ENCODE measurements at places on chromosomes 3 and 15. TPM values are rescaled to one million over a fixed set of nuclear protein-coding genes. Genes with fewer than 3 reads are reported as not detected.

The ATRIP gene
- 20.9 TPM for total RNA-seq

- no peaks in the 10 kb centered on the region for H3K27me3 ChIP-seq
- no peak for DNase-seq
- H3K4me3 ChIP-seq = no peak overlapping the region
- no peaks in the 10 kb centered on the region for H3K4me1 ChIP-seq
Measured at GRCh38 chr3:133838296-133838789, 32.7 kb downstream of the SRPRB start.

- H3K4me1 ChIP-seq = no peaks in the 10 kb centered on the region
- no peak overlapping the region for H3K27ac ChIP-seq
- H3K4me3 ChIP-seq = no peak overlapping the region
- no peak for DNase-seq
- H3K36me3 ChIP-seq = no peaks in the 10 kb centered on the region
Measured at GRCh38 chr3:100563652-100564211, 45.7 kb upstream of the ADGRG7 start.

The RFTN1 gene
- total RNA-seq = 96.7 TPM

DNA sequence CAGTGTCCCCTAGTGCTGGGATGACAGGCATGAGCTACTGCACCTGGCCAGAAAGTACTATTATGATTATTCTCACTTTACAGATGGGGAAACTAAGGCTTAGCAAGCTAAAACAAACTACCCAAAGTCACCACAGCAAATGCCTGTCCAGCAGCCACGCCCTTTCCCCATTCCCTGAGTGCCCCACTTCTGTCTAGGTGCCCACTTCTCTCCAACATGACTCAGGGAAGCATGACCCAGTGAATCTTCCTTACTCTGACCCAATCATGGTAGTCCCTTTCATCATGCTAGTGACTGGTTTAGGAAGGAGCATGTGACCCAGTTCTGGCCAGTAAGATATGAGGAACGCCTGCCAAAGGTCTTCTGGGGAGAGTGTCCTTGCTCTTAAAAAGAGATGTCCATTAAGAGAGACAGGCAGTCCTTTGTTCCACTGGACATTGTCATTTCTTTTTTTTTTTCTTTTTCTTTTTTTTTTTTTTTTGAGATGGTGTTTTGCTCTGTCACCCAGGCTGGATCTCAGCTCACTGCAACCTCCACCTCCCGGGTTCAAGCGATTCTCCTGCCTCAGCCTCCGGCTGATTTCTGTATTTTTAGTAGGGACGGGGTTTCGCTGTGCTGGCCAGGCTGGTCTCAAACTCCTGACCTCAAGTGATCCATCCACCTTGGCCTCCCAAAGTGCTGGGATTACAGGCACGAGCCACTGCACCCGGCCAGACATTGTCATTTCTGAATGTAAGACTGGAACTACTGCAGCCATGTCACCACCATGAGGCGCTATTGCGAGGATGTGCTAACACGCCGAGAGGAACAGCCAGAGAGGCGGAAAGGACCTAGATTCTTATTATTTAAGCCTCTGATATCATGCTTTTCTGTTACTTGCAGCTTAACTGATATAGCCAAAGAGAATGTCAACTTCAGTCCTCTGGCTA lies 19.8 kb downstream of the MEGF11 start:
- H3K4me1 ChIP-seq = no peaks in the 10 kb centered on the region
- peaks cover 7% of the 10 kb centered on the region for H3K27me3 ChIP-seq
- no peak overlapping the region for H3K27ac ChIP-seq
- H3K36me3 ChIP-seq = no peaks in the 10 kb centered on the region

DNA sequence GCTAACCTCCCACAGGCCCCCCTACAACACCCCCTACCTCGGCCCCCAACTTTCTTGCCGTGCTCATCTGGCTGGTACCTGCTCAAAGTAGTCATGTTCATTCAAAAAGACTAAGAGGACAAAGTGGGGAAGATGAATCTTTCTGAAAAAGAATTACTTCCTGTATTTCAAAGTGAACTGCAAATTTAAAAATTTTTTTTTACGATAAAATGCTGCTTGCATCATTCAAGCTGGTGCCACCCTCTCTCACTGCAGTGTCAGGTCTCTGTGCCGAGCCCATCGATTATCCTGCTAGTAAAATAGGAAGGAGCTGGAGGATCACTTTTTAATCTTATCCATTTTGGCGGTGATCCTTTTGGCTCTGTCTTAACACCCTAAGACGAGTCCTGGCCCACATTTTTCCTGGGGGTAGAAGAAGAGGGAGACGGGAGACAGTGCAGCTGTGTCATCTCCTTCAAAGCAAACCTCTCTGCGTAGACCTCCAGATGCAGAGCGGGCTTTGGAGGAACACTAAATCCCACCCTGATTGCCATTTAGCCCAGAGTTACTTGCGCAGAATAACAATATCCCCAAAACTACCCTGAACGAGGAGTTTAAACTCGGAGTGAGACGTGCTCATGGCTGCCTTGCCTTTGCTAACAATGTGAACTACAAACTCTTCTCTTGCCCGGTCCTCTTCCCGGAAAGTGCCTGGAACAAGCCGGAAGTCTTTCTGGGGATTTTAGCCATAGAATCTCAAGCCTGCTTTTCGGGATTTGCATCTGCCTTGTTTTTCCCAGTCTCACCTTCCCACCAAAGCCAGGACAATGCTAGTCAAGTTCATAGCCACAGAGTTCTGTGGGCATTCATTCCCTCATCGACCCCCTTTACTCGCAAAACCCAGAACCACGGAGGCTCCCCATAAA lies 66.2 kb upstream of the CGNL1 start:
- H3K36me3 ChIP-seq = no peaks in the 10 kb centered on the region
- no peak for DNase-seq
- peaks cover 3% of the 10 kb centered on the region for H3K4me1 ChIP-seq
- H3K4me3 ChIP-seq = no peak overlapping the region

- peaks cover 78% of the 10 kb centered on the region for H3K27me3 ChIP-seq
- H3K4me1 ChIP-seq = no peaks in the 10 kb centered on the region
- H3K27ac ChIP-seq = no peak overlapping the region
- no peaks in the 10 kb centered on the region for H3K36me3 ChIP-seq
- no peak for DNase-seq
Measured at GRCh38 chr15:32029409-32029861, 880 bp upstream of the CHRNA7 start.

The SYNPR gene
- not detected for total RNA-seq

DNA sequence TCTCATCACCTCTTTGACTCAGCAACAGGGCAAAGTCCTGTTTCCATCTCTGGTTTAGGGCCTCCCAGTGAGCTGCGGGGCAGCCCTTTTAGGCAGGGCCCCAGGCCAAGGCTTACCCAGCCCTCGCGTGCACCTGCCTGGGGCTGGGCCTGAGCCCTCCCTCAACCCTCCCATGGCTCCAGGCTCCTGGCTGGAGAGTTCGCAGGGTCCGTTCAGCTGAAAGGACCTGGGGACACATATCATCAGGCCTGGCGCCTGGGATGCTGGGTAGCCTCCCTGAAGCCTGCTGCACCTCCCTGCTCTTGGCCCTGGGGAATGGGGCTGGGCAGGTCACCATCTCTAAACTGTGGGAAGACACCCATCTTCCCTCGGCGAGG lies 29.7 kb downstream of the HDAC11 start:
- H3K36me3 ChIP-seq = no peaks in the 10 kb centered on the region
- H3K4me1 ChIP-seq = no peaks in the 10 kb centered on the region
- no peak for DNase-seq

The LMOD3 gene
- not detected for total RNA-seq

DNA sequence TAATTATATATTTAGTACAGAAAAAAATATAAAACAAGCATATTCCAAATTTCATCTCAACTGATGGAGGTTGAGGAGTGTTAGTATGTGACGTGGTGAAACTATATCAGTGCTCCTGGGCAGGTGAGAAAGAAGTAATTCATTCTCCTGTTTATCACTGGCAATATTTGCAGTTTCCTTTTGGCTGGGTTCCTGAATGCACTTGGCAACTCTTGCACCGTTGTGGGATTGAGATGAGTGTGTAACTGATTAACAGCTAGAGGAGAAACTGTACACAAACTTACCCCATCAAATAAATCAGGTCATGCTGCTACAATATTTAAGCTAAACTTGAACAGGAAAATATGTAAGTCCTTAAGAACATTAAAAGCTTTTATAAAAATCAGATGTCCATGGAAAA lies 2.1 kb upstream of the ATP13A4 start:
- no peaks in the 10 kb centered on the region for H3K4me1 ChIP-seq
- H3K27me3 ChIP-seq = no peaks in the 10 kb centered on the region
- DNase-seq = no peak
- H3K4me3 ChIP-seq = no peak overlapping the region

GRCh38 chr3:126845920-126846715 lies 136.8 kb upstream of the PLXNA1 start:
- no peaks in the 10 kb centered on the region for H3K4me1 ChIP-seq
- no peaks in the 10 kb centered on the region for H3K27me3 ChIP-seq
- no peak overlapping the region for H3K4me3 ChIP-seq
- no peaks in the 10 kb centered on the region for H3K36me3 ChIP-seq
- no peak overlapping the region for H3K27ac ChIP-seq

- no peak for DNase-seq
- peaks cover 41% of the 10 kb centered on the region for H3K27me3 ChIP-seq
- H3K4me1 ChIP-seq = peaks cover 40% of the 10 kb centered on the region
- no peak overlapping the region for H3K27ac ChIP-seq
Measured at GRCh38 chr3:13542142-13542541, 6.8 kb upstream of the FBLN2 start.

DNA sequence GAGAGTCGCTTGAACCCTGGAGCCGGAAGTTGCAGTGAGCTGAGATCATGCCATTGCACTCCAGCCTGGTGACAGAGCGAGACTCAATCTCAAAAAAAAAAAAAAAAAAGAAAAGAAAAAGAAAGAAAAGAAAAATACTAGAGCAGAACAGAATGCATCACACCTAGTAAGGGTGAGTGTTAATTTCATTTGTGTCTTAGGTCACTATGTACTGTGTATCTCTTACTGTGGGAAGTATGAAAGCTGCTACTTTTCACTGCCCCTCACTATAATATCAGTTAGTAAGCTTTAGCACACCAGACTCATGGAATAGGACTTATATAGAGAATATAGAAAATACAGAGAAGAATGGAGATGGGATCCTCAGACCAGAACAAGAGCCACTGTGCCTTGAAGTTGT lies 45.9 kb upstream of the RASA2 start:
- peaks cover 38% of the 10 kb centered on the region for H3K4me1 ChIP-seq
- peak overlapping the region; percentile 92 for H3K27ac ChIP-seq
- peak overlapping the region; percentile 60 for H3K4me3 ChIP-seq
- H3K36me3 ChIP-seq = peaks cover 44% of the 10 kb centered on the region
- no peaks in the 10 kb centered on the region for H3K27me3 ChIP-seq
